ENCODE measurements at places on chromosomes 7 and 10.

DNA sequence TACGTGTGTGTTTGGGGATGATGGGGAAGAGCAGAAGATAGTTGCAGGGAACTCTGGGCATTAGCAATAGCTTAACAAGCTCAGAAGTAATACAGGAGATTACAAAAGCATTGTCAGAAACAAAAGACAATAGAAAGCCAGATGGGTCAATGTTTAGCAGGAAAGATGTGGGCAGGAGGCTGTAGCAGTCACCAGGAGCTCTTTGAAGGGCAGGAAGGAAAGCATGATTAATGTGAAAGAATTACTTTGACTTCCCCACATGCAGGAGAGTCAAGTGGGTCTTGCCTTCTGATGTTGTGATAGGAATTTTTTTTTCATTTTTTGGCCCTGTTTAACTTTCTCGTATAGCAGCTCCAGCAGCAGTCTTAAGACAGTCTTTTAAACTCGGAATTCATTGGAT is 6.0 kb upstream of the SMNDC1 start:
- H3K4me3 ChIP-seq = no peak overlapping the region
- peaks cover 18% of the 10 kb centered on the region for H3K4me1 ChIP-seq
- no peak overlapping the region for H3K27ac ChIP-seq
- peaks cover 7% of the 10 kb centered on the region for H3K27me3 ChIP-seq
- no peak for DNase-seq

DNA sequence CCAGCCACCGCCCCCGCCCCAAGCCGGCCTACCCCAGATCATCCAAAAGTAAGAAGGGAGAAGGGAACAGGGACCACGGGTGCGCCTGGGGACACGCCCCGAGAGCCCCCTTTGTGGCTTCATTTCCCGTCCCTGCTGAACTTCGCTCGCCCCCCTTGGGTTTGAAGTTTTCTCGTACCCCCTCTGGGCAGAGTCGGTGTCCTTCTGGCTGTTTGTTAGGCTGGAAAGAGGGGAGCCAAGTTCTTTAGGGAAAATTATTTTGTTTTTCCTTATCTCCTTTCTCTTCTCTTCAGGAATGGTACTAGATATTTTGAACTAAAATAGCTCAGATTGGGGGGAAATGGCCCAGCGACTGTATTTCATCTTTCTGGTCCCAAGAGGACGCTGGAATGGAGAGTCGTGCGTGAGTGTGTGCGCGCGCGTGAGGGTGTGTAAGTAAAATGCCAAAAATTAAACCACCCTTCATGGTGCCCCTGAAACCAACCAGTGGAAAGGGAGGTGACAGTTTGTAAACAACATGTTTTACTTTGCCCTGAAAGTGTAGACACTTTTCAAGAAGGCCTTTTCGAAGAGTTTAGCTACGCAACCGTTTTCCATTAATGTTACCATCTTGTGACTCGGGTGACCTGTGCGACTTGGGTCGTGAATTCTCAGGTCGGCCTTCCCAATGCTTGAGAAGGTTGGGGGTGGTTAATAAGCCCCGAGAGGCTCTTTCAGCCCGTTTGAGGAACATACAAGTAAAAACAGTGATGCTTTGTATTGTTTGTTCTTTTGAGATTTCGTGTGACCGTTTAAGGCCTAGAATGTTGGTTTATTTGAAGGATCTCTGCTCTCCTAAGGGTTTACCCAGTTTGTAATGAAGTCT is 694 bp downstream of the RBM20 start:
- H3K36me3 ChIP-seq = peaks cover 3% of the 10 kb centered on the region
- H3K4me3 ChIP-seq = peak overlapping the region; percentile 62
- peaks cover 81% of the 10 kb centered on the region for H3K27me3 ChIP-seq

GRCh38 chr10:70559861-70560260 is 42.7 kb downstream of the PRF1 start:
- DNase-seq = no peak
- no peak overlapping the region for H3K4me3 ChIP-seq
- H3K27me3 ChIP-seq = no peaks in the 10 kb centered on the region
- H3K36me3 ChIP-seq = no peaks in the 10 kb centered on the region
- peaks cover 21% of the 10 kb centered on the region for H3K4me1 ChIP-seq

- no peak overlapping the region for H3K4me3 ChIP-seq
- H3K36me3 ChIP-seq = no peaks in the 10 kb centered on the region
- H3K27ac ChIP-seq = no peak overlapping the region
- no peak for DNase-seq
- no peaks in the 10 kb centered on the region for H3K27me3 ChIP-seq
- peaks cover 17% of the 10 kb centered on the region for H3K4me1 ChIP-seq
Measured at GRCh38 chr7:128045766-128046165, 14.5 kb upstream of the LRRC4 start.

GRCh38 chr7:157633465-157634185 is 296.8 kb downstream of the DNAJB6 start:
- H3K27ac ChIP-seq = no peak overlapping the region
- peaks cover 4% of the 10 kb centered on the region for H3K4me1 ChIP-seq
- H3K27me3 ChIP-seq = peaks cover 28% of the 10 kb centered on the region
- H3K36me3 ChIP-seq = no peaks in the 10 kb centered on the region
- DNase-seq = no peak
- H3K4me3 ChIP-seq = no peak overlapping the region

- no peak overlapping the region for H3K4me3 ChIP-seq
- DNase-seq = no peak
- no peak overlapping the region for H3K27ac ChIP-seq
- no peaks in the 10 kb centered on the region for H3K36me3 ChIP-seq
- no peaks in the 10 kb centered on the region for H3K4me1 ChIP-seq
Measured at GRCh38 chr10:78229950-78230675, 196.4 kb downstream of the RPS24 start.

- no peak for DNase-seq
- peaks cover 18% of the 10 kb centered on the region for H3K4me1 ChIP-seq
- H3K4me3 ChIP-seq = no peak overlapping the region
Measured at GRCh38 chr7:50470250-50471163, 20.4 kb upstream of the FIGNL1 start.

All from activated naive CD8-positive, alpha-beta T cell treated with anti-CD3 and anti-CD28 coated beads for 36 hours (primary cell).